ENCODE measurements at places on chromosomes 11 and 22.

DNA sequence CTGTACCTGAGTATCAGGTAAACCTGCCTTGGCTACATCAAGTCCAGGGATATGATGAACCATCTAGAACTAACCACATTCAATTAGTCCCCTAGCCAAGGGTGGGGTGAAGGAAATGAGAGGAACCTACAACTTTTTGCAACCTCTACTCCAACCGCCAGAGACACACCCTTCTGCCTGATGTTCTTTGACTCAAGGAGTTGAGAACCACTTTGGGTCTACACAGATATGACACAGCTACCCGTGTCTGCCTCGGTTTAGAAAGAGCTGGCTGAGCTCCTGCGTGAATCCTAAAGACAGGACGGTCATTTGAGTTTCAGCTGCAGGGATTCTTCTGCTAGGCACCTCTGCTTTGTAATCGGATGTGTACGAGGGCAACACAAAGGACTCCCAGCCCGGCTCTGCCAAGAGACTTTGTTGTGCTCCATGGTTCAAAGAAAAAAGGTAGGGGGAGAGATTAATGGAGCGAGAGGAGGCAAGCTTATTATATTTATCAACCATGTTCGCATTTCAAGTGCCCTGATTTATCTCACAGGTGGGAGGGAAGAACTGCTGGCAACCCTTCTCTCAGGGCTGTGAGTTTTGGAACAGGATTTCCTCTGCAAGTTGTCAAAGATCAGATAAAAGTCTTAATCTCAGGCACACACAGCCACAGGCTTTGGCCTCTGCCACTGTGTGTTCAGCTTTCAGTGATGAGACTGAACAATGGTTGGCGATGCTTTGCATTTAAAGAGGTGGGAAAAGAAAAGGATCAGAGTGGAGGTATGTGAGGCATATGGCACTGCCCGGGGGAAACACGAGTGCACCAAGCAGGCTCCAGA lies 35.1 kb downstream of the FLI1 start:
- no peak for DNase-seq

DNA sequence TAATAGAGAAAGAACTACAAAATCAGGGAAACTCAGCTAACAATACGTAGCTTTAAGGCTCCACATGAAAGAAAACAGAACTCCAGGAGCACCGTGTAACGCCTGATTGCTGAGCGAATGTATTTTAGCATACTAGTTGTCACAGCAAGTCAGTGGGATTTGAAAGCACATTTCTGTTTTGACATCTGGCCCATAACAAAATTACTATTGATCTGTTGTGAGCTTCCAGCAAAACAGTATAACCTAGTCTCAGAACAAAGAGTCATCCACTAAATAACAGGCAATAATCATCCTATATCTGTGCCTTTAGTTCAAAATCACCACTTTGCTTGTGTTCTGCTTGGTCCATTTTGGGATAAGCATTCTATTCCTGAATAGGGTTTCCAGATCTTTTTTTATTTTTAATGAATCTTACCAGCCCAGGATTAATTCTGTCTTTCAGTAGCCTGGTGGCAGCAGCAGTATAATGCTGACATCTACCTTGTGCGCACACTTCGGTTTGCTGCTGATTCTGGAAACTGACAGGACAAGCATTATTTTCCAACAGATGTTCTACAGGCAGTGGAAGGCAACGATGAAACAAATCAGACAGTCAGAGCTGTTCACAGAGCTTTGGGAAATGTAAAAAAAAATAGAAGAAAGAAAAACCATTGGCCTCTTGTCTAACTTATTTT lies 66.2 kb downstream of the CADM1 start:
- DNase-seq = no peak

DNA sequence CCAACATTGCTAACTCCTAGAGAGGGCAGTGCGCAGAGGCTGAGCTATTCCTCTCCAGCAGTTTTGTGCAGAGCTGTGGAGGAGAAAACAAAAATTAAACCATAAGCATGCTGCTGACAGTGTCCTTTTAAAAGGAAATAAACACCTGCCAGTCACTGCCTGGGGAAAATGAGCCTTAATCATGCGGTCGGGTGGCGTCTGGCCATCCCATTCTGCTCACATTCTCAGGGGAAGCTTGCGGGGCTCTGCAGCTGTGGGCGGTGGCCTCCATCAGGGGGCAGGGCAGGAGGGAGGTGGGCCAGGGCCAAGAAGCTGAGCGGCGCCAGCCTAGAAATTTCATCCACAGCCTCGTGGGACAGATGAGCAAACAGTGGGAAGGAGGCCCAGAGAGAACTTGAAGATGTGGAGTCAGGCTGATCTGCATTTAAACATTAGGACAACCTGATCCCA lies 71.0 kb upstream of the TP53I11 start:
- DNase-seq = no peak

- DNase-seq = peak; percentile 56
Measured at GRCh38 chr22:19629720-19630419, 84.4 kb upstream of the SEPTIN5 start.

DNA sequence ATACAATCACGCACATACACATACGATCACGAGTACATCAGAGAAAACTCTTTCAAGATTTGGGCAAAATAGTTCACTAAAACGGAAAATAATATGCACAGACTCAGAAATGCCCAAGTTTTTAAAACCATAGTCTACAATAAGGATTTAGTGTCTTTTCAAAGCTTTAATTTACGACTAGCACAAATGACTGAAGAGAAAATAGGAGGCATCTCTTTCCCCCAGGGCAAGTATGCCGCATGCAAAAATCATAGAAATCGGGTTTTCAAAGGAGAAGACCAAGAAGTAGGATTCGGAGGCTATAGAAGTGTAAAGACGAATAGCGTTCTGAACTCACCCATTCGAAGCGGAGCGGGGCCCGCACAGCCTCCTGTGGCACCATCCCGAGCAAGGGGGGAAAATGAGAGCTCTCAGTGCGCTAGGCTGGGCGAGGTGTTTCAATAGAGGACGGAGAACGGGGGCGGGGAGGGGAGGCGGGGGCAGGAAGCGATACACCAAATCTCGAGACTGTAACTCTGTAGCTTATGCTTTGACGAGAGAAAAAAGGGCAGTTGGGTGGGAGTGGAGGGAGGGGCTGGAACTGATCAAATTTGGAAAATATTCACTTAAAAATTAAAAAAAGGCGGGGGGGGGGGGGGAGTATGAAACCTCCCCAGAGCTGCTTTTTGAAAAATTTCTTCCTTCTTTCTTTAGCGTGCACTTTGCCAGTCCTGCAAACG lies 15.8 kb downstream of the BLID start:
- DNase-seq = peak; percentile 50

DNA sequence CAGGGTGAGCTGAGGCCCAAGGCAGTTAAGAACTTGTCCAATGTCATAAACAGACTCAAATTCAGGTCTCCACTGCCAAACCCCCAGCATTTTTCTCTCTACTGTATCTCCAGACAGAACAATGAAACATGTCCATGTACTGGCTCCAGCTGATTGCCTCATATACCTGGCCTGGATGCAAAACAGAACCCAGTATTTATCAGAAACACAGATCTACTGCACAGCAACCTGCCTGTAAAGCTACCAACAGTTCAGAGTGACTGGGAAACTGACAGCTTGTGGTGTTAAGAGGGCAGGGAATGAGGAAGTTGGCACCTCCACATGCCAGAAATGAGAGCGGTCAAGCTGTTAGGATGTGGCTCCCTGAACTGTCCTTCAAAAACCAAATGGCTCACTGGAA lies 41.6 kb downstream of the C11orf71 start:
- no peak for DNase-seq

- DNase-seq = no peak
Measured at GRCh38 chr11:128359515-128359914, 227.8 kb downstream of the ETS1 start.

GRCh38 chr22:38657045-38657909 lies 839 bp downstream of the CBY1 start:
- no peak for DNase-seq

DNA sequence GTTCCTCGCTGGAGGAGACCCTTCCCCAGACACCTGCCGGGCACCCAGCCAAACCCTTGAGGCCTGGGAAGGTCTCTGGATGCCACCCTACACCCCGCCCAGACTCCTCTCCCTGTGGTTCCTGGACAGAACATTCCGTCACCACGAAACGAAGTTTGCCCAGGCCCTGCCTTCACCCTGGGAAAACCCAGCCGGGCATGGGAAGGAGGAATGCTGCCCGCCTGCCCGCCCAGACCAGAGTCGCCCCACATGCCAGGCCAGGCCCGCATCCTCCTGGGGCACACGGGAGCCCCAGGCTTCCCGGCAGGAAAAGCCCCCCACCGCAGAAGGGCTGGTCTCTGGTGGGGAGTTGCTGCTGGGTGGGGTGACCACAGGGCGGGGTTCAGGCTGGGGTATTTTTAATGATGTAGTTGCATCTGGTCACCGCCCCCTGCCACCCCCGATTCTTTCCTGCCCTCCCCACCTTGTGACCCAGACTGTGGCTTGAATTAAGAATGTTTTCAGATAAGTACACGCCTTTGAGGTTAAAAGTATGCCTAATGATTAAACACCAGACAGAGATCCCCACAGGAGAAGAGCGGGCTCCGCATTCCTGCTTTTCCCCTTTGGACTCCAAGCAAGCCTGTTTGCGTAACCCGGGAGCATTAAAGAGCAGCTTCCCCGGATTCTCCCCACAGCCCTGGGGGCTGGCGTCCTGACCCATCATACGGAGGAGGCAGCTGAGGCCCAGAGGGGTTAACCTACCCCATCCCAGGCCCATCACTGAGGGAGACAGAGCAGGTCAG lies 44.6 kb upstream of the PPARA start:
- DNase-seq = no peak

- DNase-seq = no peak
Measured at GRCh38 chr11:91174193-91174592, 951.3 kb upstream of the CHORDC1 start.

DNA sequence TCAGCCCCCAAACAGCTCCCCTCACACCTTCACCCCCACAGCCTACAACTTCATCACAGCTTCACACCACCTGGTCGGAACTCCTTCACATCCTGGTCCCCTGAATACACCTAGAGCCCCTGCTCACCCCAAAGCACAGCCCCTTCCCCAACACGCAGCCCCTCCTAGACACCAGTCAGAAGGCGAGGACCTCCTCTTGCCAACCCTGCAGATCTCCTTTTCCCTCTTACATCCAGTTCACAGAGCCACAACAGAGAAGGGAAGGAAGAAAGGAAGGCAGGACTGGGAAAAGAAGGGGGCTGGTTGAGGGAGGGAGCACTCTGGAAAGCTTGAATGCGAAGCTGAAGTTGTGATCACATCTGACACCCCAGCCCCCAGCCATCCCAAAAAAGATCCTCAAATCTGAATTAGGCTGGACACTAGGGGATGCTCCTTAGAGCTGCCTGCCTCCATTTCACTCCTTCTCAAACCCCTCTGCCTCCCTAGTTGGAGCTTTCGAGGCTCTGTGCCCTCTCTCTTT lies 629 bp downstream of the CCKBR start:
- DNase-seq = no peak

GRCh38 chr11:103541186-103541795 lies 432.1 kb downstream of the DYNC2H1 start:
- DNase-seq = no peak

GRCh38 chr11:78190374-78190773 lies 1.7 kb downstream of the USP35 start:
- no peak for DNase-seq

DNA sequence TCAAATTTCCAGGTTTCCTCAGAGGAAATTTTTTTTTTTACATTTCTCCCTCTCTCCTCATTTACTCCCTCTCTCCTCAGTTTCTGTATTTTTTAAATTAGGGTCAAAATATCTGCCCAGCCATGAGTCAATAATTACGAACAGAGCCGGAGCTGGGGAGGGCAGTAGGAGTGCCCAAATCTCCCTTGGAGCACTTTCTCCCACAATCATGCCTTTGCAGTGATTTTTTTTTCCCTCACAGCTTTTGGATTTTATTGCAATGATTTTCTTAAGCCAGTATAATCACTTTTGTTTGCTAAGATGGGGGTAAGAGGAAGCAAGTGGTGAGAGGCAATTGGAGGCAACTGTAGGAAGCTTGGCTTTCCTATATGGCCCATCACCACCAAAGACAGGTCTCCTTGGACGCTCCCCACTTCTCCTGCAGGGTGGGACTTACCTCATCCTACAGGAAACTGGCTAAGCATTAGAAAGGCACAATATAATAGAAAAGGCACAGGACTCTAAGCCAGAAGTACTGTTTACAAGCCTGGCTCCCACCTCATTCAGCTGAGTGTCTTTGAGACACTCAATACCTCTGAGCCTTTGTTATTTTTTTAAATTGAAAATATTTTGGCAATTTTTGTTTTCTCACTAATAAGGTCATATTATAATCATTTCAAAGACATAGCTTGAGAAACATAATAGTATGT lies 192.6 kb upstream of the PITPNB start:
- DNase-seq = no peak

- DNase-seq = no peak
Measured at GRCh38 chr11:64916040-64916774, 802 bp downstream of the ATG2A start.

DNA sequence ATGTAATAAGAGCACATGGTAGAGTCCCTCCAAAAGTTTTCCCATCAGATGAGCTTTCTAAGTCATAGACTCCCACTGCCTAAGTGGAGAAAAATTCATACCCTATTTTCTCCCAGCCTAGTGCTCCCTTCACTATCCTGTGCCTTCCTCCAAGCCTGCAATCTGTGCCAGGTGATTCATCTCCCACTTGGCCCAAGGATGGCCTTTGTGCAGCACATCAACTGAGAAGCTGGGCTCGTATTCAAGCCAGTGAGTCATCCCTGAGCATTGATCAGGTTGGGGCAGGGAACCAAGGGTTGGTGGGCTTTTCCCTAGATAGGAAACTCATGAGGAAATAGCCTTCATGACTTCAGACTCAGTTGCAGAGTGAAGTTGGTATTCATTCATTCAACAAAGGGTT lies 64.6 kb downstream of the PANX1 start:
- DNase-seq = peak; percentile 33

DNA sequence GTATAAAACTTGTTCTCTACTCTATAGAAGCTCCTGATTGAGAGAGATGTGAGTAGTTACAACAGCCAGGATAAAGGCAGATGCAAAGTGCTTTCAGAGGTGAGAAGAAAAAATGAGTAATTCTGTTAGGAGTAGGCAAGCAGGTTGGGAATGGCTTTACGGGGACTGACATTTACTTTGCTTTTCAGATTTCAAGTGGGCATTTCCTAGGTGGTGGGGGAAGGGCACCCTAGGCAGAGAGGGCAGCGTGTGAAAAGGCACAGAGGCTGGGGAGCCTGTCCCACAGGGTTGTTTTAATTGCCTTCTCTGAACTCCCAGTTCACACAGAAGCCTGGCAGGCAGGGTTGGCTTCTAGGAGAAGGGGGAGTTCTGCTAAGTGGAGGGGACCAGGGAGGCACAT lies 106.5 kb downstream of the NAV2 start:
- no peak for DNase-seq

DNA sequence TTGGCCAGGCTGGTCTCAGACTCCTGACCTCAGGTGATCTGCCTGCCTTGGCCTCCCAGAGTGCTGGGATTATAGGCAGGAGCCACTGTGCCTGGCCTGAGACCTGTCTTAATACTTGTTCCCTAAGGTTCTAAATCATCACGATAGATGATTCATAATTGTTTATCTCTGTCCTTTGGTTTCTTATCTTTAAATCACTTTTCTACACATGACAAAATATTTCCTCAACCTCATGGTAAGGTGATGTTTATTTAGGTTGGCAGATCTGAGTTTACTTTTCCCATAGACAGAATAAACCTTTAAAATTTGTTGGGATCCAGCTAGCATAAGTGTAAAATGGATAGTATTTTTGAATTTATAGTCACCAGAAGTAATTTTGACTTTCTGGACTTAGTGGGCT lies 3.5 kb downstream of the PSMD13 start:
- no peak for DNase-seq

GRCh38 chr11:67365736-67366444 lies 7.5 kb downstream of the CLCF1 start:
- peak; percentile 54 for DNase-seq
